Activated T-helper 1 cell treated with anti-CD3 and anti-CD28 coated beads, Interleukin-12 subunit alpha, Interleukin-12 subunit beta, Interleukin-2, Interleukin-4 antibody, amounts not matched to agents 30 ng/mL and 10 ng/mL and 1 ng/mL, durations not matched to agents 14 hours and 24 hours and 36 hours (primary cell): ENCODE measurements at places on chromosomes 5 and 9. TPM values are rescaled to one million over a fixed set of nuclear protein-coding genes. Genes with fewer than 3 reads are reported as not detected.

Gene TLR4
- not detected in 2 replicates for total RNA-seq

Gene TAF1L
- 0.03 TPM in 1 of 2 replicates, not detected in the other for total RNA-seq

Gene DDX4
- 0.12 TPM in 1 of 2 replicates, not detected in the other for total RNA-seq

Gene WDR38
- total RNA-seq: not detected in 2 replicates

DNA sequence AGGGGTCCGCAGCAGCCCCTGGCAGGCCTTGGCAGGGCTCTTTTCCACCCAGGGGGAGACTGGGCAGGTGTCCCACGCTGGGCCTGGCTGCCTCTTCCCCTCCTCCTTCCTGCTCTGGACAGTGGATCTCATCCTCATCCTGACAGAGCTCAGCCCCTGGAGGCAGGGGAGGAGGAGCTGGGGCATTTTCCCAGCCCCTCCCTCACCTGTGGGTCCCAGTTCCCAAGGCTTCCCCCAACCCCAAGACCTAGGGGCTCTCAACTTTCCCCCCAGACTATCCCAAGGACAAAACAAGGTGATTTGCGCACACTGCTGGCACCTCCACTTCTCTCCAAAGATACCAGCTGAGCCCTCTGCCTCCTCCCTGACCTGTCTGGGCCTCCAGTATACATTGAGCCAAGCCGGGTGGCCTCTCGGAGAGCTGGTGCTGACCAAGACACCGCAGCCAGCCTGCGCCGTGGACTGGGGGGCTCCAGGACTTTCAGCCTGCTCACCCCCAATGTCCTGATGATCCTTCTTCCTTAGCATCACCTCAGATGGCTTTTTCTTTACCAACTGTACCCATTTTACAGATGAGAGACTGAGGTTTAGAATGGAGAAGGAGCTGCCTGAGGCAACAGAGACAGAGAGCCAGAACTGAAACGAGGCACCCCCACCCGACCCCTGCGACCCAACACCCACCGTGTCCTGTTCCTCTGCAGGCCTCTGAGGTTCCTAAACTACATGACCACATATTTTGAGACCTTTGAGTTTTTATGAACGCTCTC lies 126.6 kb downstream of the BARX1 start:
- no peak for DNase-seq

- DNase-seq: no peak
Observed at GRCh38 chr9:133188843-133189180, 20.2 kb downstream of the OBP2B start.

DNA sequence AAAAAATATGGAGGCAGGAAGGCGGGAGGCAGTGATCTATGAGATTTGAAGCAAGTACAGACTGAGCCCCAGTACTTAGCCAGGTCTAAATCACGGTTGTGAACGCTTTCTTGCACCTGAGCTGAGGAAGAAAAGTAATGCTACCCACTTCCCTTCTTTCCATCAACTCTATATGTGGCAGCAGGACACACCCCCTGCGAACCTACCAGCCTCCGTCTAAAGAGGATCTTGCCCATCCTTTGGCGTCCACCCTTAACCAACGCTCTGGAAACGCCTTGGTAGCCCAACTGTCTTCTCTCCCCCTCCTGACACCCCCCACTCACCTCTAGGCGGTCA lies 545 bp downstream of the HMGCS1 start:
- DNase-seq: no peak

DNA sequence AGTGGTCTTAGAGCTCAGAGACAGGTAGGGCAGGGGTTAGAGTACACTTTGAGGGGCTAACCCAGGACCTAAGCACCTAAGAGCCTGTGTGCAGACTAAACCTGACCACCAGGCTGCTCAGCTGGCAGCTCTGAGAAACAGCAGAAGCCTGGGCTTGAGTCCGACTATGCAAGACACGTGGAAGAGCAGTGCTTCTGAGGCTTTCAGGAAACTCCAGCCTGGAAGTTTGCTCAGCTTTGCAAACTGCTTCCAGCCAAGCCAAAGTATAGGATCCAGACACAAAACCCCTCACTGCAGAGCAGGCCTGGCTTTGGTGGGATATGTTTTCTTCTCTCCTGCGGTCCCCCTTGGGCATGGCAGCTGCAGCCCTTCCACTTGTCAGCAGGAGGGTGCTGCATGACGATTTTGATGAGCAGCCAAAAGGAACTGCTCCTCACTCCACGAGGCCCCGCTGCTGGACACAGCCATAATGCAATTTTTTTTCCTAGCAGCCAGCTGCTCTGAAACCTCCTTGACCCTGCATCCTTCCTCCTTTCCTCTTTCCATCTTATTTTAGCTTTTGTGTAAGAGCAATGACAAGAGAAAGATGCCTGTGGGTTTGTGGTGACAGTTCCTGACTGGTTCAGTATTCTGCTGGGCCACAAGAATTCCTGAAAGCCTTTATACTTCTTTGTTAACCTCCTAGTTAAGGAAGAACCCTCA lies 123.1 kb downstream of the LIFR start:
- no peak for DNase-seq

DNA sequence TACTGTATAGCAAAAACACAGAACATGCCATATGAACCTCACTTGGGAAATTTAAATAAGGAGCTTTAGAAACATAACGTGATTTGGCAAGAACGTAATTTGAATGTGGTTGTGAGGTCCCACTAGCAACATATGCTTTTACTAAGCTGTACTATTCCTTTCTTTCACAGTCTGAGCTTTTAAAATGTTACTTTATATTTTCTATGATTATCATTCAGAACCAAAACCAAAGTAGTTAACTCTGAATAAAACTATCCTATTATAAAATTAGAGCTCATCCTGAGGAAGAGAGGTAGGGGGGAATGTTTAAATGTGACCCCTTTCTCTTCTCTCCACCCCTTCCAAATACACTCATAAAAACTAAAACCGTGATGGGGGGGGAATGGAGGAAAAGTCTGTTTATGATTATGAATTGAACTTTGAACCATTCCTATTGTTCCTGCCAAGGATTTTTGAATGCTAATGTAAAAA lies 435.7 kb downstream of the NFIB start:
- DNase-seq: no peak
